ENCODE measurements at places on chromosomes 1 and 21.

DNA sequence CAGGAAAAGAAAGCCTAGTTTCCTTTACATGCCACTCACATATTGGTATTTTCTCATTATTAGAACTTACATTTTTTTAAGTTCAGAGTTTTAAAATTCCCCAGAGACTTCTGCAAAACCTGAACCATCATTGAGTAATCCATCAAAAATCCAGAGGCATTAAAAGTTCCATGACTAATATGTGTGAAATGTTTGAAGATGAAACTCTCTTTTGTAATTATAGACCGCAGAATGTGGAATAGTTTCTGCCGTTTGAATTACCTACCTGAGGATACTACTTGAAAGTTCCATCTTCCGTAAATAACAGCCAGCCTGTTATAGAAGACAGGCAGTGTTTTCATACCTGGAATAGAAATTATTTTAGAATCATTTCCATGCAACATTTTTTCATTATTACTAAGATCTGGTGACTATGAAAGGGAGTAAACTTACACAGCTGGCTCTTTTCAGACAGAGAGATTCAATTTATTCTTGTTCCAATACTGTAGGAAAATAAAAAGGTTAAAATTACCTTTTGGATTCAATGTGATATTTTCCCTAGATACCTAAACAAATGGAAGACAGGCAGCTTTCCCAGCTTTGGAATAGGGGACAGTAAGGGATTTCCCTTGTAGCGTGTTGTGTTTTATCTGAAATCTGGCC, 131.4 kb downstream of the ST6GALNAC5 start:
- DNase-seq = no peak

DNA sequence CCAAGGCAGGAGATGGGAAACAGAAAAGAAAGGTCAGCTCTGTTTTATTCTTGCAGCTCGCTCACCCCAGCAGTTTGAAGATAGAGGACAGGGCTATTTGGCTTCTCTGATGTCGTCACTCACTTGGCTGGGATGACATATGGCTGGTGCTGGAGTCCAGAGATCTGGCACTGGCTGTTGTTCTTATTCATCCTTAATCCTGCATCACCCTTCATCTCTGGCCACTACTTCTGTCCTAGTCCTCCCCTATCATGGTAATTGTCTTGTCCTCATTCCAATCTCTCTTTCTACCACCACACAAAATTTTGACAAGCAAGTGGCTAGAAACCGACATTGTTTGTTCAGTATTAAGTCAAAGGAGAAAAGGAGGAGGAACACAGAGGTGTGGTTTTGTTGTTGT, 103.8 kb upstream of the PDE4B start:
- DNase-seq = no peak

GRCh38 chr21:25564349-25564948, 42.8 kb downstream of the MRPL39 start:
- no peak for DNase-seq

DNA sequence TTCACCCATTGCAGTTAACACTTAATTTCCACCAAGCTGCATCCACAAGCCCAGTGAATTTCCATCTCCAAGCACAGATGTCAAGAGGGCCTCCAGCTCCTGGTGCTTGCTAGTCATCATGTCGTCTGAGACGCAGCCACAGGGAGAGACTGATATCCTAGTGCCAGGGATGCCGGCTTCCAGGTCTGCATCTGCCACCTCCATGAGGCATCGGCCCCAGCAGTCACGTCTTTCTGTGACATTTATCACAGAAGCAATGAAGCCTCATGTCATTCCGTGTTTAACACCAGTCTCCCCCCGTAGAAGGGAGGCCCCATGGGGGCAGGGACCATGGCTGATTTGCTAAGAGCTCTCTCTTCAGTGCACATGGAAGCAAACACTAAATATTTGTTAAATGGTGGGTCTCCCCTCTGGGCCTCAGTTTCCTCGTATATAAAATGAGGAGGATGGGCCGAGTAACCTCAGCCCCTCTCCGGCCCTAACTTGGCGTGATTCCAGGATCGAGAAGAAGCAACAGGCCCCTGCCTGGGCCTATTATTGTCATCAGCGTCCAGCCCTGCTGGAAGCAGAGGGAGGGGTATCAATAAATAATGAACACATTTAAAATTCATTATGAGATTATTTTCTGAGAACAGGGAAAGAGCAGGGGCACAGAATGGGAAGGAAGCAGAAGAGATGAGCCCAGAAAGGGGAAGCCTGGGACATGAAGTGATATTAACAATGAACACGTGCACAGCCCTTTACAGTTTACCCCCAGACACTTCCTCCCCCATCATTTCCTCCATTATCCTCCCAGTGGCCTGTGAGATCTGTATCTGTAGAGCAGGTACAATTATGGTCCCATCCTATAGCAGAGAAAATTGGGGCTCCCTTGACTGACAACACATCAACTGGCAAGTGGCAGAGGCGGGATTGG, 837 bp upstream of the C1QB start:
- no peak for DNase-seq

DNA sequence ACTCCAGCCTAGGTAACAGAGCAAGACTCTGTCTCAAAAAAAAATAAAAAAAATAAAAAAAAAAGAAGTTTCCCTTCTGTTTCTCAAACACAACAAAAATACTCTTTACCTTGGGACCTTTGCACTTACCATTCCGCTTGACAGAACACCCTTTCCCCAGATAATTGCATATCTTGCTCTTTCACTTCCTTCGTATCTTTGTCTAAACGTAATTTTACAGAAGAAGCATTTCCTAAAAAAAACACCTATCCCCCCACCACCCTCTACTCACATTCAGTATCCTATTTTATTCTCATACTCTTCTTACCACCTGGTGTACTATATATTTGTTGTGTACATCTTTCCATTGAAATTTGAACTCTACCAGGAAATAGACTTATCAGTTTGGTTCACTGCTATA, 32.7 kb downstream of the ASH1L start:
- DNase-seq = no peak

DNA sequence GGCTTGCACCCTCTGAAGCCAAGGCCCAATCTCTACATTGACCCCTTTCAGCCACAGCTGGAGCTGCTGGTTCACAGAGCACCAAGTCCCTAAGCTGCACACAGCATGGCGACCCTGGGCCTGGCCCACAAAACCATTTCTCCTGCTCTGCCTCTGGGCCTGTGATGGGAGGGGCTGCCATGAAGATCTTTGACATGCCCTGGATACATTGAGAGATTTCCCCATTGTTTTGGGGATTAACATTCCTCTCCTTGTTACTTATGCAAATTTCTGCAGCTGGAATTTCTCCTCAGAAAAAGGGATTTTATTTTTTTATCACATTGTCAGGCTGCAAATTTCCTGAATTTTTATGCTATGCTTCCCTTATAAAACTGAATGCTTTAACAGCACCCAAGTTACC, 235.8 kb downstream of the COL11A1 start:
- DNase-seq = no peak

DNA sequence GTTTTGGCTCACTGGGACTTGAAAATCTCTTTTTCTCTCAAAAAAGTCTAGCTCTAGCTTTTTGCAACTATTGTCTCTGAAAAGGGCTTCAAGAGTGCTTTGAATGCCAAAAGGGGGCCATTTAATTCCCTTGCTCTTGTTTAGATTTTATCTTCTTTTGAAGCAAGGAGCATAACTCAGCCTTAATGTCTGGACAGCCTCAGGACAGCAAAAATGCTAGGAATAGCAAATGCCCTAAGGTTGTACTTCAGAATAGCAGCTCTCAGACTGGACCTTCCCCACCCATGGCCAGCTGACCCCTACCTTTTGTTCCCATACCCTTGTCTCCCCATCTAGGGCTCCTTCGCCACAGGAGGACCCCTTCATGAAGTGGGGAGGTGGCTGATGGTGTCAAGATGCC, 121.4 kb downstream of the KCNK1 start:
- no peak for DNase-seq

DNA sequence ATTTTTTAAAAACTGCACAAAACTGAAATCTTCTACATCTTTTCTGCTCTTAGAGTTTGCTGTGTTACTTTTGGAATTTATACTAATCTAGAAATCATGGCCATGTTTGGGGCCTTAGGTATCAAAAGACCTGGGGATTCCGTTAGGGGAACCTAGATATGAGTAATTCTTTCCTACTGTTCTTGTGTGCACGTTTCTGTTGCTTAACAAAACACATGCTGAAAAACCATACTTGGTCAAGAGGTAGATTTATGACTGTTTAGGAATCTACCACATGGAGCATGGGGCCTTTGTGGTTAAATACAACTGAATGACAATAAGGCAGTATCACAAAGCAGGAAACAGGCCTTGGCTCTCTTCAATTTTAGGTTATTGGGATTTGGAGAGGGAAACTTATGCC, 291.9 kb upstream of the USP25 start:
- DNase-seq = no peak

DNA sequence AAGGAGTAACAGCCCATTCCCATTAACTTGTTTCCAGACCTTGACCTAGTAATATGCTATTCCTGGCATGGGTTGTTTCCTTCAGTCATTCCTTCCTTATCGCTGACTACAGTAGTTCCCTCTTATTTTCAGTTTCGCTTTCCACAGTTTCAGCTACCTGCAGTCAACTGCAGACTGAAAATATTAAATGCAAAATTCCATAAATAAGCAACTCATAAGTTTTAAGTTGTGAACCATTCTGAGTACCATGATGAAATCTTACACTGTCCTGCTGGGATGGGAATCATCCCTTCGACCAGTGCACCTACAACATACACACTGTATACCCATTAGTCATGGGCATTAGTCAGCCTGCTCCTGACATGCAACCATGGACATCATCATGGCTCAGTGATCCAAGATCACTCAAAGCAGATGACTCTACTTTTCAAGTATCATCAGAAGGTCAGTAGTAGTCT, 66.7 kb downstream of the CCDC30 start:
- no peak for DNase-seq

GRCh38 chr1:34709547-34709946, 45.3 kb upstream of the GJB5 start:
- no peak for DNase-seq

DNA sequence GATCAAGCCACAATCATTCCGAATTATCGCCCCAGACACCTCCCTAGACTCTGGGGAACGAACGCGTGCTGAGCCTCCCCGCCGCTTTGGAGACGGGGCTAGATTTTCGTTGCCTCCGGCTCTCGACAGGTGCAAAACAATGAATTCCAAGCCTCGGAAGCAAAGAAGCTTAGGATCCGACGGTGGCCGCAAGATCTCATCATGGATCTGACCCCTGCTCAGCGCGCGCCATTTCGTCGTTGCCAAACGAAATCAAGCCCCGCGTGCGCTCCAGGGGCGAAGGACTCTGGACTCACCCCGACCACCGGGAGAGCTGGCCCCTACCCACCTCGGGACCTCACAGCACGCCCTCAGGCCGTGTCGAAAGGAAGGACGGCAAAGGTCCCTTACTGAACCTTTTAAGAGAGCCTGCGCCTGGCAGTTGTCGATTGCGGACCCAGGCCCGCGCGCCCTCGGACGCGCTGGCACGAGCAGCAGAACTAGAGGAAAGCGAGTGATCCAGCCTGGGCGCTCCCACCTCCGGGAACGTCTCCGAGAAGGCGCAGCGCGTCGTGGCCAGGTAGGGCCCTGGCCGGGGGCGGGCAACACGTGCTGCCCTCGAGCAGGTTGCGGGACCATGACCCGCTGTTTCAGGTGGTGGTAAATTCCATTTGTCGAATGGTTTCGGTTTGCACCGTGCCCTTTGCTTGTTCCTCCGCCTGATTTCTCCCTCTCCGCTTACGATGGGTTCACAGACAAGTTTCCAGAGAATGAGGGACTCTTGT, 1.6 kb upstream of the RUNX3 start:
- no peak for DNase-seq

- no peak for DNase-seq
These were observed 269.2 kb upstream of the RGS18 start for GRCh38 chr1:191888996-191889622.

- no peak for DNase-seq
These were observed 34.4 kb downstream of the CAPZB start for GRCh38 chr1:19450811-19451515.

DNA sequence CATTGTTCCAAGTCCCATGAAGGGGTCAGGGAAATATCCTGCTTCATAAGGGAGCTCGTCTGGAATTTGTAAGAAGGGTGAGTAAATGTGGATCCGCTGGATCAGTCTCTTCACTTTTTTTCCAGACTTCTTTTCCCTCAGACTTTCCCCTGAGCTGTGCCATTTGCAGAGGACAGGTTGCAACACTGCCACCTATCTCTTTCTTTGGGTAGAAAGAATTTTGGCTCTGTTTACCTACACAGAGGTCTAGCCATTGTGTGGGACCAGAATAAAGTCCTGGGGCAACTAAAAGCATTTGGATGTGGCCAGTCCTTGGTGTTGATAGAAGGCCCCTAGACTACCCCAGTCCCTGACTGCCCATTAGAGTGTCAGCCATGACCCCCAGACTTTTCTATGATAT, 1146.7 kb upstream of the PRMT6 start:
- no peak for DNase-seq

- no peak for DNase-seq
These were observed 125.2 kb upstream of the KIAA0040 start for GRCh38 chr1:175317779-175318178.

DNA sequence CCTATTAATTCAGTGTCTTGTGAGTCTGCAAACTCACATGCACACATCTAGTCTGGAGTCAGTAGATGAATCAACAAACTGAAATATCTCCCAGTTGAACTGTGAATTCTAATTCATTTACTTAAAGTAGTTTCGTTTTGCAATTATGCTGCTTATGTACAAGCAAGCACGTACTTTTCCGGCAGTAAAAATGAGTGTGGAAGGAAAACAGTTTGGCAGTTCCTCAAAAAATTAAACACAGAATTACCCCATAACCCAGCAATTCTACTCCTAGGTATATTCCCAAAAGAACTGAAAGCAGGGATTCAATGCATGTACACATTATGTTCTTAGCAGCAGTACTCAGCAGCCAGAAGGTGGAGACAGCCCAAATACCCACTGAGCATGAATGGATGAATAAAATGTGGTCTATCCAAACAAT, 49.3 kb downstream of the GNB1 start:
- no peak for DNase-seq

All from activated CD8-positive, alpha-beta memory T cell treated with anti-CD3 and anti-CD28 coated beads for 48 hours (primary cell).